ENCODE measurements at places on chromosomes 1 and 21.

DNA sequence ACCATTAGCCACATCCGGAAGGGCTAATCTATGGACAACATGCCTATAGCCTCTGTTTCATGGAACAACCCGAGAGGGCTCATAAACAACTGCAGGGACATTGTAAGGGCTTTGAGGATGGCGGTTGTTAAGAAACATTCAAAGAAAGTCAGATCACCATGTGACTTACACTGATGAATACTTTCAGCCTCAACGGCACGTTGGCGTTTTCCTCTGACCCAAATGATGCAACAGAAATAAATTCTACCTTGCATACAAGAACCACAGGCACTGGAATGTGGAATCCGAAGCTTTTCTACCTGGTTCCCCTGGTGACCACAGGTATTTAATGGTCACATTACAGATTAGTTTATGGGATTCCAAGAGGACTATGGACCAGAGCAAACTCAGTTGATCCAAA, 107.0 kb downstream of the CLIC6 start:
- no peak for DNase-seq

DNA sequence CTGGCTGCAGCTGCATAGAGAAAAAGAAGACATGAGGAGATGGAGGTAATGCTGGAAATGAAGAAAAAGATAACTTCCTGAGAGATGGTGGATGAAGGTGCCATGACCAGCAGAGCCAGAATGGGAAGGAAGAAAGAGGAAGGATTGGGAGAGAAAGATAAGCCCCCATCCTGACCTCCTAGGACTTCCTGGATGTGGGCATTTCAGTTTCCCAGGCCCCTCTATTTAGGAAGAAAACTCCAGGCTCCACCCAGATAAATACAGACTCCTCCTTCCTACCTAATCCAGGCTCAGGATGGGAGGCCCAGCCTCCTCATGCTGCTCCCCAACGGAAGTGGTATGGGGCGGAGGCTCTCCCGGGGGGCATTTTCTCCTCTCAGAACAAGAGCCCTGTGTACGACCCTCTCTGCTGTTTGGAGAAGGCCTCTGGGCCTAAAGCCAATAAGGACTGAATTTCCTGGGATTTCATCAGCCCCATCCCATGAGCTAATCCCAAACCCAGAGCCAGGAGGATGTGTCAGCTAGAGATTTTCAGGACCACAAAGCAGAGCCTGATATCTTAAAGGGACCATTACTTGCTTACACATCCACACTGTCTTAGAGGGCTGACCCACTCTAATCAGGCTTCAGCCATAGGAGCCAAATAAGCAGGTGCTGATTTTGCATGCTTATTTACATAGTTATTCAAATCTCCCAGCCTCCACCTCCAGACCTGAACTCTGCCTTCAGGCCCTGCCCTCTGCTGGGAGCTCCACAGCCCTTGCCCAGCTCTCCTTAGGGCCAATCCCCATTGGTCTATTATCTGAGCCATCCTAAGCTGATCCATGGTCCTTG, 5.1 kb upstream of the ARHGEF2 start:
- no peak for DNase-seq

- DNase-seq: no peak
These were observed 604.2 kb downstream of the LRRIQ3 start for GRCh38 chr1:73593804-73594203.

DNA sequence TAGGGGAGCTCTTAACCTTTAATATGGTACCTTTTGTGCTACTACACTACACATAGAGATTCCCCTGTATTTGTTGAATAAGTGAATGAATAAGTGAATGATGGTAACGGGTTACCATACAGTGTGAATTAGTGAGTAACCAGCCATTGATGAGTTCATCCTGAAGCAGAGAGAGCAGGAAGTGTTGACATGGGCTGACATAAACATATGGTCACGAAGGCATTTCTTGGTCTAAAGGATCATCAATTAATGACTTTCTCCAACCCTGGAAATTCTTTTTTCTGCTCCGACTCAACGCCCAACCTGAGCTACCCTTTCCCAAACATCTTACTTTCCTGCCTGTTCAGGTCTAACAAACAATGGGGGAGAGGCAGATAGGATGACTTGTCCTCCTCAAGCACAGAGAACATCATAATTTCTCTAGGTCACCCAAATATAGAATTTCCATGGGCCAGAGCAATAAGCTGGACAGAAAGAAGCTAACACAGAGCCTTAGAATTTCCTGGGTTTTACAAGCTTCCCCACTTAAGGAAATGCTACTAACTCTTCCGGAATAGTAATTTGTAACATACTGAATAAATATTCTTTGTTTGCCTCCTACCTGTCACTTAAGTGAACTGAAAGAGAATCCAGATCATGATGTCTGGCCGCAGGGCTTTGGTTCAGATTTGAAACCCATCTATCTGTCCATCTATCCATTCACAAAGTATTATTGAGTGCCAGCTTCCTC, 114.7 kb upstream of the NGF start:
- no peak for DNase-seq

All from hypothalamus (tissue), 51 donors.